ENCODE measurements at places on chromosomes 7 and 10.

GRCh38 chr10:59872892-59873463, 33.4 kb downstream of the CCDC6 start:
- DNase-seq, result no peak

GRCh38 chr10:18501198-18501597, 150.2 kb downstream of the NSUN6 start:
- no peak for DNase-seq

DNA sequence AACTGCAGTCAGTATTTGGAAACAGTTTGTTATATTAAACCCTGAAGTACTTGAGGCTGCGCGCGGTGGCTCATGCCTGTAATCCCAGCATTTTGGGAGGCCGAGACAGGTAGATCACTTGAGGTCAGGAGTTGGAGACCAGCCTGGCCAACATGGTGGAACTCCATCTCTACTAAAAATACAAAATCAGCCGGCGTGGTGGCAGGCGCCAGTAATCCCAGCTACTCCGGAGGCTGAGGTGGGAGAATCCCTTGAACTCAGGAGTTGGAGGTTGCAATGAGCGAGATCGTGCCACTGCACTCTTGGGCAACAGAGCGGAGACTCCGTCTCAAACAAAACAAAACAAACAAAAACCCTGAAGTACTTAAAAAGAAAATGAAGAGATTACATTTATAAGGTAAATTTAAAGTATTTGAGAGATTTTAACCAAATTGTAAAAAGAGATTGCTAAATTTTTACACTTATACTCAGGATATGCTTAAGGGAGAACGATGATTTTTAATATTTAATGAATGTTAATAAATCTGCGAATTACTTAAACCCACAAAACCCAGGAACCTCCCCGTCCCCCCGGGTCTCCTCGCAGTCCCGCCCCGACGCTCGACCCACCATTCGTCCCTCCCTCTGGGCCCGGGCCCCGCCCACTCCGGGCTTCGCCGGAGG, 425 bp upstream of the MTG1 start:
- DNase-seq, result no peak

- peak; percentile 23 for DNase-seq
Measured at GRCh38 chr10:21943633-21944265, 59.8 kb downstream of the DNAJC1 start.

DNA sequence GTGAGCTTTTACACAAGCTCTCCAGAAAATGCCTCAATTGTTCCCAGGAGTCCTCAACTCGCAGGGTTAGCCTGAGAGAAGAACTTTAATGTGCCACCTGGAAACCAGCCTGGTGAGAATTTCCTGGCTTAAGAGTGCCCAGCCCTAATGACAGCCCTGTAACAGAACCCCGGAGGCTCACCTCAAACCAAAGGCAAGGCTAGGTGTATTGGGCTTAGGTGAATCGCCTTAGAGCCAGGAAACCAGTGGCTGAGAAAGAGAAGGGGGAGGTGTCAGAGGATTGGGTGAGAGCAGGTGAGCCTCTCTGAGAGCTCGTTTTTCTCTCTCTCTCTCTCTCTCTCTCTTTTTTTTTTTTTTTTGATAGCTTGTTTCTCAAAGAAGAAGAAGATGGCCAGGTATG, 7.3 kb downstream of the OCM2 start:
- no peak for DNase-seq

DNA sequence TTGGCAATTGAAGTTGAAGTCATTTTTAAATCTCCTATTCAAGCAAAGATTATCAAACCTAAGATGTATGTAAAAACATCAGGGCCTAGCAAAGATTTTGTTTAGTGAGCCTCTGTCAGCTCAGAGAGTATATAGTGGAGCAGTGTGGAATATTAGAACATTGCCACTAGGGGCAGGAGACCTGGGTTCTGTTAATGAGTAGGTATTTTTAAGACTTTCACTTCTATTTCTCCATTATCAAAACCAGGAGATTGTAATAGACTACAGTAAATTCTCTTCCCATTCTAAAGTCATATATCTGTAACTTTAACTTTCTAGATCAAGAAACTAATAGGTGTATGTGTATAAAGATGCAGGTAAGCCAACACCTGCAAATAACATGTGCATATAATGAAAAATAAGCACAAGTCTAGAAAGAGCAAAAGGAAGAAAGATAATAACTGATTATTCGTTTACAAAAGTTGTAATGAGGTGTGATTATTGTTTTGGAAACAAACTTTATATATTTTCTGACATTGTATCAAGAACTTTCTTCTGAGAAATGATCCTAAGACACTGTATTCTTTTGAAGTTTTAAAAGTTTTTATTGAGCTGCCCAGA, 64.4 kb downstream of the KCND2 start:
- DNase-seq, result no peak

DNA sequence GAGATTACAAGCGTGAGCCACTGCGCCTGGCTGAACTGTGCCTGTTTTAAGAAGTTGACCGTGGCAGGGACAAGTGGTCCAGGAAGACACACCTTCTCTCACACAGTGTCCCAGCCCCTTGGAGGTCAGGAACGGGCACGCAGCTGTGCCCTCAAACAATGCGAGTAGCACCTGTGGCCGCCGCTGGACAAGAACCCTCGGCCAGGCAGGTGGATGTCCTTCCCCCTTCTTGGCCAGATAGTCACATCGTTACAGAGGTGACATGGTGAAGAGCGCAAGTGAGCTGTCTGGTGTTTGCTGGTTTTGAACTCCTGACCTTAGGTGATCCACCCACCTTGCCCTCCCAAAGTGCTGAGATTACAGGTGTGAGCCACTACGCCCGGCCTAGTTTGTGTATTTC, 8.8 kb downstream of the ZFAND2A start:
- DNase-seq, result no peak

DNA sequence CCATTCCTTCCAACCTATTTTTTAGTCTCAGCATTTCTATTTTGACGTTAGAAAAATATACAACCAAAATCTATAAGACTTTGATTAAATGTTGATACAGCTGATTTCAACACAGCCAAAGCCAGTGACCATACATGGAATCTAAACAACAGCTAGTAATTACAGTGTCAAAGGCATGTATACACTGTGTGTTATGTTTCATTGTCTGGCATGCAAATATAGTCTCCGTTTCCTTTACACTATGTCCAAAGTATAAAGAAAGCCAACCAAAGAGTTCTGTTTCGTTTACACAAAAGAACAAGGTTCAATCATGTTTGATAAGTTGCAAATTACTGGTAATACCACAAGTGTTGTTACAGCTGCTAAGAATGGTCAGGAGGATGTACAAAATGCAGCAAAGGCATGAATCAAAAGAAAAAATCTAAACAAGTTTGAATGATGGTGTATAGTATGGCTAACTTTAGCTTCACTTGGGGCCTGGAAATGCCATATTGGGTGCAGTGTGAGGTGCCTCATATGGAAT, 268.3 kb upstream of the FERD3L start:
- DNase-seq, result no peak

Measured in SW480 (cell line).